ENCODE measurements at places on chromosomes 12 and 14.

DNA sequence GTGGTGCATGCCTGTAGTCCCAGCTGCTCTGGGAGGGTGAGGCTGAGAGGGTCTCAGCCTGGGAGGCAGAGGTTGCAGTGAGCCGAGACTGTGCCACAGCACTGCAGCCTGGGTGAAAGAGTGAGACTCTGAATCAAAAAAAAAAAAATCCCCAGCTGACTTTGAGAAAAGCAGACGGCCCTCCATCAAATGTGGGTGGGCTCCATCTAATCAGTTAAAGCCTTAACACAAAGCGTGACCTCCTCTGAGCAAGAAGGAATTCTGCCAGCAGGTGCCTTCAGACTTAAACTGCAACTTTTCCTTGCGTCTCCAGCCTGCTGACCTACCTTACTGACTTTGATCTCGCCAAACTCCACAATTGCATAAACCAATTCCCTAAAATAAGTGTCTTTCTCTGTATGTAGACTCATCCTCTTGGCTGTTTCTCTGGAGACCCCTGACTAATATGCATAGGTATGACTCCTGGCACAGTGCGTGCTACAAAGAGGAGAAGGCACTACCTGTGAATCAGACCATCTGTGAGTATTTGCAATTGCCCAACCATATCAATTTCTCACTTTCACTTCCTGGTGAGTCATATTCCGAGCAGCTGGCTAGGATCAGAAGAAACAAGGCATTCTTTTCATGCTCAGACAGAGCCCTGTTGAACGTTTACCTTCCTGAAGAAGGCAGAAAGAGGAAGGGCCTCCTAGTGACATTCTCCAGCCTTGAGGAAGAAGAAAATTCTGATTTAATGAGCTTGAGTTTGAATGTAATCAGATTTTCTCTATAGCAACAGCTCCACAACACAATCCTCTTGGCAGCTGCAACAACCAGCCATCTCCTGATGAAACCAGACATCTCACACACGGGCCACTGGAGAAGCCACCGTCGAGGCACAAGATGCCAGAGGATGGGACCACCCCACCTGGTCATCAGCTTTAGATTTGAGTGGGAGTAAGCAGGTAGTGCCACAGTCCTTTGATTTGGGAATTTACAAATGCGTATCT lies 54.3 kb downstream of the CLMN start:
- DNase-seq = no peak

DNA sequence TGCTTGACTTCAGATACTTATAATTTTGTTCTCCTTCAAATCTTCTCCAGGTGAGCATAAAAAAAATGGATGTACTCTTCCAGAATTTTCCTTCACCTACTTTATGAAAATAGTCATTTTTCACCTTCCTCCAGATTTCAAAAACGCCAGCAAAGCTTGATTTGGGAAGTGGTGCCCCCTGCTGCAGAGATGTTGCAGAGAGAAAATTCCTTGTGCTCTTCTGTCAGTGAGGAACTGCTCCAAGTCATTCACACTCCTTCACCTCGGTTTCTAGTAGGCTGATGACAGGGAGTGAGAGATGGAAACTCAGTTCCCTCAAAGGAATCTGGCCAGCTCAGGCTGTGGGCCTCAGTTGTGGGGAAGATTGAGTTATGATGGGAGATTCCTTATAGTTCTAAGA lies 24.2 kb upstream of the RNASE3 start:
- DNase-seq = no peak

- no peak for DNase-seq
Observed at GRCh38 chr14:68686724-68687123, 106.1 kb downstream of the ZFP36L1 start.

- DNase-seq = no peak
Observed at GRCh38 chr14:81819344-81819743, 285.7 kb upstream of the SEL1L start.

- no peak for DNase-seq
Observed at GRCh38 chr14:95071649-95072280, 85.6 kb downstream of the DICER1 start.

DNA sequence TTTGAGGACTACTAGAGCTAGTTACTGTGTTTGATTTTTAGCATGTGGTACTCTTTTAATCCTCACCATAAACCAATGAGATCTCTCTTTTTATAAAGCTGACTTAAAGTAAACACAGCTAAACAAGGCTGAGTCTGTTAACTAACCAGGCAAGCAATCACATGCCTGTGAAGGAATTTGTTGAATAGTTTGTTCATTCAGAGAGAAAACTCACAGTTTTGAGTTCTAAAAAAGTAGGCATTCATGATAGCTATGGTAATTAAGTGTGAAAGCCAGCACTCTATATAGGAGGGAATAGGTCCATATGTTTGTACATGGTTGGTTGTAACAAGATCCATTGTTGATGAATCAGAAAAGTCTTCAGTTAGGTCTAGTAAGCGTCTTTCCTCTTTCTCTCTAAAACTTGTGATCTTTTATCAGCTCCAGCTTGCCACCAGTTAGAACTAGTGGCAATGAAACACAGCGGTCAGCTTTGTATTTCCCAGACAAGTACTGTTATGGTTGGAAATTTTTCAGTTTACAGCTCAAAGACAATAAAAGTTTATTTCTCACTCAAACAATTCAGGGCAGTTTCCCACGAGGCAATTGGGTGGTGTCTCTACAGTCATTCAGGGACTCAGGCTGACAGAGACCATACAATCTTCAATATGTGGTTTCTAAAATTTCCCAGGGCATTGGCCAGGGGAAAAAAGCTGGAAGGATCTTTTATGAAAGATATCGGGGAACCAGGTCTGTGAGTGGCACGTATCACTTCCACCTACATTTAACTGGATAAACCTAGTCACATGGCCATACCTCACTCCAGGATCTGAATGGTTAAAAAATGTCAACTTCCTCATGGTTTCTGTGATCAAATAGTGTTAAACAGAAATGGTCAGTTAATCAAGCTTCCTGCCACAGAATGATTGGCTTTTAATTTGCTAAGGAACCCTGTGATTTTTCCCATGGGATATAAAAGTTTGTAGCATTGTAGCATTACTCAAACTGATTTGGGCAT lies 203.1 kb downstream of the KIF21A start:
- no peak for DNase-seq

DNA sequence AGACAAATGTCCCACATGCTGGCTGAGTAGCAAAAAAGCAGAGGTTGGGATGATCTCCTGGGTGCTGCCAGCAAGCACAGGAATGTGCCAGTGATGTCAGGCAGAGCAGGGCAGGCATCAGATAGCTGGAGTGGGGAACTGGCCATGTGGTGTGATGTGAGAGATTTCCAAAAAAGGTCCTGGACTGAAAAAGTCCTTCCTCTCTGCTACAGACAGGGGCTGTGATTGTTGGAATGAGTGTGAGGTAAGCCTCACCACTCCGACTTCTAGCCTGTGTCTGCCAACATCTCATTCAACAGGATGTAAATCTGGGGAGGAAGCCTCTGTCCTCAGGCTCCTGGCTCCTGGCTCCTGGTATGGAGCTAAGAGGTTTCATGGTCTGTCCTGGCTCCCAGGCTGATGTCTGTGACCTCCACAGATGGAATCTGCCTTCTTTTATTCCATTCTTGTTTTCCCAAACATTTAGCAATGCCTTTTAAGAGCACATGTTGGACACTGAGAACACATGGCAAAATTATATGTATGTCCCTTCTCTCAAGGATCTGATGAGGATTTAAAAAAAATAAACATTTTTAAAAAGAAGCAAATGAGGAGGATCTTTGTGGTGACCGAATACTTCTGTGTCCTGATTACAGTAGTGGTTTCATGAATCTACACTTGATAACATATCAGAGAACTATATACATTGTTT lies 50.1 kb upstream of the STK38L start:
- no peak for DNase-seq

DNA sequence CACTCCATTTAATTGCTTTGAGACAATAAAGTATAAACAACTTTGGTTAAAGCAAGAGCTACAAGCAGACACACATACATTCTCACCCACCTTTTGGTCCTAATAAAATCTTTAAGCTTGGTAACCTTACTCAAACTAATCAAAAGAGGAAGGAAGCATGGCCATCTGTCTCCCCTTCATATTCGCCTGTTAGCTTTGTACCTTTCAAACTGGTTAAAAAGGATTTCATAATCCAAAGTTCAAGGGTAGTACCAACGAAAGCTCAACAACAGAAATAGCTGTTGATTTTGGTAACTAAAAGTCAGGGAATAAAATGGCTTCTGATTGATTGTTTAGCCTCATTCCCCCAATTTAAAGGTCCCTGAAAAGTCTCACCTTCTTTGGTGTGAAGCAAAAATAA lies 456.9 kb downstream of the BCAT1 start:
- no peak for DNase-seq
